ENCODE measurements at places on chromosomes 7 and 10.
A peak's percentile ranks its signal among the peaks of the same experiment; 100 is the strongest.

GRCh38 chr7:23680414-23681405, 711 bp downstream of the FAM221A start:
- peak; percentile 50 for DNase-seq

DNA sequence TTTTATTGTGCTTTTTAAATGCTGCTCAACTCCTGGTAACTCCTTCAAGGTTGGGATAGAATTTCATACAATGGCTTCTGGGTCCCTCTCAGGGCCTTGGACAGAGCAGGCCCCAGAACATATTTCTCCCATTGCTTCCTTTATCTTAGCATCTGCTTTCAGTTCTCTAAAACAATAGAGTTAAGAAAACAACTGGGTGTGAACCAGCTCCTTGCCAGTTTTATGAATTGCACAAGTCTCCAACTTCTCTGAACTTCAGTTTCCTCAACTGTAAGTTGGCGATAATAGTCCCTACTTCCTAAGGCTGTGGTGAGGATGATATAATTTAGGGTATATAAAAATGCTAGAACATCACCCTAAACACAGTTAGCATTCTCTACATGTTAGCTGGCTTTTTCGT, 77.0 kb upstream of the INHBA start:
- DNase-seq = no peak

DNA sequence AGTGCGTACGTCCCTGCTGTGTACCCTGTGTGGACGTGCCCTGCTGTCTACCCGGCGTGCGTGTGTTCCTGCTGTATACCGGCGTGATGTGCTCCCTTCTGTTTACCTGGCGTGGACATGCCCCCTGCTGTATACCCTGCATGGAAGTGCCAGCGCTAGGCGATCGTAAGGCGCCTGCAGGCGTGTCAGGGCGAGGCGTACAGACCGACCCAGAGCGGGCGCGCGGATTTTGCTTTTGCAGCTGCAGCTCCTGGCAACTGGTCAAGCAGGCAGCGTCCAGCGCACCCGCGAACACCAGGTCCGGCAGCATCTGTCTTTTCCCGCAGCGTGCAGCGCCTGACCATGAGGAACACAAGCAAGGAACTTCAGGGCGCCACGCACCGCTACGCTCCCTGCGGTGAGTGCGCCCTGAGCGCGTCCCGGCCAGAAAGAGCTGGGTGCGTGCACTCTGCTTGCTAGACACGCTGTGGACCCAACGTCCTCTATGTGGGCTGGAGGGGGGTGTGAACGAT, 680 bp downstream of the C7orf57 start:
- DNase-seq = no peak

- peak; percentile 67 for DNase-seq
These were observed 188.5 kb downstream of the ZMYND11 start for GRCh38 chr10:323651-324293.

- DNase-seq = no peak
These were observed 192.9 kb downstream of the PTPN20 start for GRCh38 chr10:47104151-47104605.

- DNase-seq = no peak
These were observed 13.9 kb upstream of the LANCL2 start for GRCh38 chr7:55351263-55351662.

DNA sequence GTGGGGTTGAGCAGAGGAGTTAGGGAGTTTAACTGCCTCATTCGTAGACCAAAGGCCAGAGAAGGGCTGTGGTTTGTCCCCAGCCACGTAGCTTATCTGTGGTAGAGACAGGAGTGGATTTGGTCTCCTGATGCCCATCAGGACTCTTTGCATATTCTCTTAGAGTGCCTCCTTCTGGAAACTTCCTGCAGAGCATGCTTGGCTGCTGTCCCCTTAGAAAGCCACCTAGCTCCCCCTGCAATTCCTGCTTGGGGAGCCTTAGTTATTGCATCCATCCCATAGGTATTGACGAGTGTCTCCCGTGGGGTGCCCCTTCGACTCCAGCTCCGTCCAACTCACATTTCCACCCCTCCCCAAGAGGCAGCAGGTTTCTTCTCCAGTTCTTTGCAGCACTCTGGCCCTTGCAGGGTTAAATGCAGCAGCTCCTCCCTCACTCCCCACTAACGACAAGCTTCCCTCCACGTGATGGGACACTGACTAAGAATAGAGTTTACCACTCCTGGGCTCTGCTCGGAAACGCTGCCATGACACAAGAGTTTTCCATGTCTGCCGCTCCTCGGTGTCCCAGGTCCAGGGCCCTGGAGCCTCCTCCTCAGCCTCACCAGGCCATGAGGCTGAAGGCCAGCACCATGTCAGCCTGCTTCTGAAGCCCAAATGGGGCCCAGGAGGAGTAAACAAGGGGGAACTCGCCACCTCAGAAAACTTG, 147.8 kb upstream of the UNC5B start:
- DNase-seq = no peak

DNA sequence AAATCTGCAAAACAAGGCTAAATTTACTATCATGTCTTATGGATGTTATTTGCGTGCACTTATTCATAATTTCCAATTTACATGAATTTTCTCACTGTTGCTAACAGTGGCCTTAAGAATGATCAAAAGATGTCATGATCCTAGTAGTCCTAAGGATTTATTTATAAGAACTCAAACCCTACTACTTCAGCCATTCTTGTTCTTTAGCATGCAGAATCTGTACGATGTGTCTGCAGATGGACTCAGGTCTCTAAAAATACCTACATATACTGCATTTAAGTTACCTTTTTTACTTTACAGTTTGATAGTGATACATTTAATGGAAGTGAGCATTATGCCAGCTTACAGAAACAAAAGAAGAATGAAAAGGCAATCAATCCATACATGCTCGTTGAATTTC, 91.2 kb downstream of the ZNF277 start:
- DNase-seq = no peak

DNA sequence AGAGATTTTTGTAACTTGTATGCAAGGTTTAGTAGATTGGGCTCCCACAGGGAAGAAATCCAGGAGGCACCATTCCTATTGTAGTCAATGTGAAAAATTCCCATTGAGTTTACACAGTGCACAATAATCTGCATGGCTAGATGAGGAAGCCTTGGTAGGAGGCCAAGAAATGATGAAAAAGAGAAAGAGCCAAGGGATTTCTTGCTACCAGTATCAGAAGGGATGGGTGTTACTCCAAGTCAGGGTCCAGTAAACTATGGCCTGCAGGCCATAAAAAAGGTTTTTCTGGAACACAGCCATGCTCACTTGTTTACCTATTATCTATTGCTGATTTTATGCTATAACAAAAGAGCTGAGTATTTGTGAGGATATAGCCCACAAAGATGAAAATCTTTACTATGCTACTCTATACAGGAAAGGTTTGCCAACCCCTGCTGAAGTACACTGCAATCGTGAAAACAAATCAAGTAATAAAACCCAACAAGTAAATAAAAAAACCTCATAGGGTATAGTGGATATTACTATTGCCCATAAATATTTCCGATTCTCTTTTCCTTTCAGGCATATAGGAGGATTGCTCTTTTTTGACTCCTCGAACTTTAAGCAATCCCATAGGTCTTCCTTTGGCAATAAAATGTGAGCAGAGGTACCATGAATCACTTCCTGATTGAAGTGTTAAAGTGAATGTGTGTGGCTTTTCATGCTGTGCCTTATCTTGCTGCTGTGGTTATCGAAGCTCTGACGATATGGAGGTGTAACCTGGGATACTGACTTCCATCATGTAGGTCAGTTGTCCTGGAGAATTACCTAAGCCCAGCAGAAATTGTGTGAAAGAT, 256.3 kb upstream of the MAGI2 start:
- DNase-seq = no peak

- no peak for DNase-seq
These were observed 25.0 kb downstream of the SORCS3 start for GRCh38 chr10:104666106-104666505.

DNA sequence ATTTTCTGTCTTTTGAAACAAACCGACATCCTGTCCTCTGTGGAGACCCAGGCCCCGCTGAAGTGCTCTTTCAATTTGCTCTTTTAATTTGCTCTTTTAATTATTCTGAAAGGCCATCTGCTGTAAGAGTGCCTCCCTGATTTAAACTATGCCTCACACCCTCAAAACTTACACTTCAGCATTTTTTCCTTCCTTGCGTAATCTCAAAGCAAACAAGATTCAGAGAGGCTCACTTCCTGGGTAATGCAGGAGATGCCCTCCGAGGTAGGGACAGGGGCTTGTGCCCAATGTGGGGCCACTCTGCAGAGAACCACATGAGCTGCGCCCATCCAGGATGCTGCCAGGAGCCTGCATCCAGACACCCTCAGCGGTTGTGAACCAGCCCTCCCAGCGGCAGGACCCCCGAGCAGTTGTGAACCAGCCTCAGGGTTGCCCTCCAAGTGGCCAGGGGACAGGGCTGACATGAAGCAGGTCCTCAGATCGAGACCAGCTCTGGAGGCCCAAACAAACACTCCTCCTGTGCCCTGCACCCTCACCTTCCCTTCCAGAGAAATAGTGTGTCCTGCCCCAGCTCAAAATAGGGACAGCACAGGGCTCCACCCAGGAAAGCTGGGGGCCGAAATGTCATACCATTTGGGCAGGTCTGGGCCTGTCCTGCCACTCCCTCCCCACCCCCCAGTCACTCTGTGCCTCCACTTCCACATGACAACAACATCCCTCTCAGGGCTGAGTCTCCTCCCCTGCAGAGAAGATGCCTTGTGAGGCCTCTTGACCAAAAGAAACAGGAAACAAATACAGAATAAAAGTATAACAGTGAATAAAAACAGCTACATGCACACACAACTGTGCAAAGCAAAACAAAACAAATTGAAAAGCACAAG, 190.4 kb downstream of the PTPRN2 start:
- DNase-seq = no peak

DNA sequence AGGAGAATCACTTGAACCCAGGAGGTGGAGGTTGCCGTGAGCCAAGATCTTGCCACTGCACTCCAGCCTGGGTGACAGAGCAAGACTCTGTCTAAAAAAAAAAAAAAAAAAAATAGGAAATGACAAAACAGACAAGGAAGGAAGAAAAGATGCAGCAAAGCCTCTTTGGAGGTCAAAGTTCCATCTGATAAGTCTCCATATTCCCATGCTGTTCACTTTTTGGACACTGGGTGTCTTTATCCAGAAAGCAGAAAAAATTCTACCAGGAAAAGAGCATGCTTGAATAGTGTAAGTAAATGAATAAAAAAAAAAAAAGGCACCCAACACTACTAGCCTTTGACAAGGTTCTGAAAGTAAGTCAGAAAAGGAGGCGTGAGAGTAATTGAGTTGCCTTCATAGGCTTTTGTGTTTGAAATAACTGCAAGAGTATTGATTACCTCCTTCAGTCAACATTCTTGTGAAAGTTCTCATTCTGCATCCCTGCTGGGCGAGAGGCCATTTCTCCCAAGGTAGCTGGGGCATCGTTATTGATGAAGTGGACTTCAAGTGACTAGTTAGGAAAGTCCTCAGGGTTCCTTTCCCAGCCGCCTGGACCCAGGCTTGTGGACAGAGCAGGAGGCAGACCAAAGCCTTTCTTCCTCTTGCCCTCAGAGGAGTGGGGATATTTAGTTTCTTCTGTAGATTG, 133.3 kb upstream of the KIF5B start:
- no peak for DNase-seq

GRCh38 chr7:80609751-80610150, 28.7 kb upstream of the CD36 start:
- DNase-seq = no peak

DNA sequence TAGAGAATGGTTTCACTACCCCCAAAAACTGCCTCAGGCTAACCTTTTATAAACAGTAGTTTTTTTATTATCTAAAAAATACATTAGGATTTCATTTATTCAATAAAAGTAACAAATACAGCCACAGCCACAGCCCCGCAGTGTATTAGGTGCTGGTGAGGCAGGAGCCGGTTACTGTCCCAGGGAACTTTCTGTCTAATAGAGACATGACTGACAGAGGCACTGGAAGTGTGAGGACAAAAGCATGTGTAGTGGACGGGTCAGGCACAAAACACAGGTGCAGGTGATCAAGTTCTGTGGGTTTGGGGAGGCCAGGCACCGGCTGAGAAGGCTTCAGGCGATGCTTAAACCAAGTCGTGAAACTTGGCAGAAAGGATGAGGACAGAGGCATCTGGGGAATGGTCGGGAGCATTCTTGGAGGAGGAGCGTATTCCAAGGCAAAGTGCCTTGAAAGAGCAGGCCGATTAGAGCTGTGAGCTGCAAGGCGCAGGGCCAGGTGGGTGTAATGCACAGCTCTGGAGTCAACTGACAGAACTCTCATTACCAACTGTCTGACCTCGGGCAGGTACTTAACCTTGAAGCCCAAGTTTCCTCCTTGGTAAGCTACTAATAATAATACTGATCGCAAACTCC, 138.2 kb downstream of the USP6NL start:
- no peak for DNase-seq

- no peak for DNase-seq
These were observed 99.7 kb upstream of the TARP start for GRCh38 chr7:38373155-38373554.

- no peak for DNase-seq
These were observed 37.2 kb upstream of the OPTN start for GRCh38 chr10:13062803-13063202.

GRCh38 chr10:31399631-31400030, 80.6 kb downstream of the ZEB1 start:
- DNase-seq = no peak

DNA sequence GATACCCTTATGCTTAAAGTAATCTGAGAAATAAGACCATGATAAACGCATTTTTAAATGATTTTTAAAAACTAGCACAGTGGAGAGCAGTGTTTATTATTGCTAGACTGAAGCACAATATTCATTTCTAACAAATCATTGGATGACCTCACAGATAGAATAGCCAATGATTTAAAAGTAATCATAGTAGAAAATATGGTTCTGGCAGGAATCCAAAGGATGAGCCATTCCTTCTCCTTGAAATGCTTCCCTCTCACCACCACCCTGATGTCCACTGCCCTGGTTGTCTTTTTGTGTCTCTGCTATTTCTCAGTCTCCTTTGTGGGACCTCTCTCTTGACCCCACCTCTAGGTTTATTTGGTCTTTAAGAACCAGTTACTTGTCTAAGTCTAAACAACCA, 64.9 kb downstream of the PRKG1 start:
- no peak for DNase-seq

DNA sequence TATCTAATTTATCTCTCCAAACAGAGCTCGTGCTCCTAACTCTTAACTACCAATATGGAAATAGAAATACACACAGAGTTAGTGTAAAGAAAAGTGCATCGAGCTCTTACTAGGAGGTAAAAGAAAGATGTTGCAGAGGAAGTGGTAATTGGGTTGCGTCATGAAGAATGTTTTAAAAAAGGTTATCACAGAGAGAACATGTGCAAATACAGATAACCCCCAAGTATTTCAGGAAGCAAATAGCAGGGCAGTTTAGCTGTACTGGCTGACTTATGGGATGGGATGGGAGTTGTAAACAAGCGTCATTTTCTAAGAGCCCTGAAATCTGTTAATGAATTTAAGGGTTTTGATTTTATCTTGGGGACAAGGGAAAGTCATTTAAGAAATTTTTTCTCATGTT, 153.9 kb downstream of the AGMO start:
- no peak for DNase-seq

GRCh38 chr10:132764108-132764507, 21.8 kb downstream of the NKX6-2 start:
- no peak for DNase-seq

GRCh38 chr7:36360244-36360643, 29.4 kb upstream of the ANLN start:
- DNase-seq = no peak

- DNase-seq = no peak
These were observed 4.6 kb upstream of the C10orf95 start for GRCh38 chr10:102455893-102456471.

All from GM10248 (cell line).